ENCODE measurements at places on chromosomes 16 and 17.

DNA sequence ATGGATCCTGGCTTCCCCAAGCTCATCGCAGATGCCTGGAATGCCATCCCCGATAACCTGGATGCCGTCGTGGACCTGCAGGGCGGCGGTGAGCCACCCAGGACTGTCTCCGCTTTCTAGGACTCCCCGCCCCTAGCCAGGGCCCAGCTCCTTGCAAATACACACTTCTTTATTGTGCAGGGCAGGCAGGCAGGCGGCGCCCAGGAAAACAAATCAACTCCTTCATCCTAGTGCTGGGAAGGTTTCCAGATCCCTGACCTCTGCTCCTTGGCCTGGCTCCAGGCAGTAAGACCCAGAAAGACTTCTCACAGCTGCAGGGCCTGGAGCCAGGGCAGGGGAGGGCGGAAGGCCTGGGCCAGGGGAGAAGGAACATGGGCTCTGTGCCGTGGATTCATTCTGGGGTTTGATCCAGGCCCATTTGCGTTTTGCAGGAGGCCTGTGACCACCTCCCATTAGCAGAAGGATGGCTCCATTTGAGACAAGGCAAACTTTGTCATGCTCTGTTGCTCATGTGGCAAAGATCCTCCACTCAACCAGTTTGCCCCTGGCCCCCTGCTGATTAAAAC, 6.0 kb upstream of the LPCAT2 start:
- DNase-seq = no peak

DNA sequence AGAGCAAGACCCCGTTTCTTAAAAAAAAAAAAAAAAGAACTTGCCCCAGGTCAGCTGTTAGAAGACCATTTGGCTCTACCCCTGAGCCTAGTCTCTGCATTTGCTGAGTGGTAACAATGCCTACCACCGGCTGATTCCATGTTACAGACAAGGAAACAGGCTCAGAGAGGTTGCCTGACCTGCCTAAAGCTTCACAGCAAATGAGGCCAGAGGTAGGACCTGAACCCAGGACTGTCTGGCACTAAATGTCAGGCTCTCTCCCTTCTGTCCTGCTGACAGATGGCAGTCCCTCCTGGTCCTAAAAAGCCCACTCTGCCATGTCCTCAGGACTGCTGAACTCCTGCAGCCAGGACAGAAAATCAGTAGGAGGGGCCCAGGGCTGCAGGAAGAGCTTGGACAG, 5.8 kb downstream of the STX1B start:
- DNase-seq = no peak

DNA sequence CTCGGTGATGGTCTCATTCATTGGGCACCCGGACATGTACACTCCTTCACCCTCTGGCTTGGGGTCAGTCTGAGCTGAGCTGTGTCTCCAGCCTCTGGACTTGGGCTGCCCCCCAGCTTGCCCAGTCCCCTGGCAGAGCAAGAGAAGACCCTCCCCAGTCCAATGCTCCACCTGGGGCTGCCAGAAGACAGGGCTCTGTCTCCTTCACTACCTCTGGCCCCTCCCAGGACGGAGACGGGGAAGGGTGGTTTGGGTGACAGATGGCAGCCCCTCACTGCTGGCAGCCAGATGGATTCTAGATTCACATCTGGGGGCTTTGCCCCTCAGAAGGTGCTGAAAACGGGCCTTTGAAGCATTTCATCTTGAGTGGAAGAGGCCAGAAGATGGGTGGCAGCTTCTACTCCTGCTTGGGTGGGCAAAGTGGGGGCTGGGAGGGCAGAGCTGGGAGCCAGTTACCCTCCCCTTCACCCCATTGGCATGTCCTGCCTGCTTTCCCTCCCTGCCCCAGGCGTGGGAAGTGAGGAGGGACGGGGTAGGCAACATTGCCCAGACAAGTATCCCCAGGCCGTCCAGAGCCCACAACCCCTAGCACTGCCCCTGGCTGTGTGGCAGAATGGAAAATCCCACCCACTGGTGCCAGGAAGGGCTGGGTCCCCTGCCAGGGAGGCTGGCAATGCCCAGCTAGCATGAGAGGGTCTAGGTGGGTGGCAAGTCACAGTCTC, 13.9 kb downstream of the NGFR start:
- no peak for DNase-seq

DNA sequence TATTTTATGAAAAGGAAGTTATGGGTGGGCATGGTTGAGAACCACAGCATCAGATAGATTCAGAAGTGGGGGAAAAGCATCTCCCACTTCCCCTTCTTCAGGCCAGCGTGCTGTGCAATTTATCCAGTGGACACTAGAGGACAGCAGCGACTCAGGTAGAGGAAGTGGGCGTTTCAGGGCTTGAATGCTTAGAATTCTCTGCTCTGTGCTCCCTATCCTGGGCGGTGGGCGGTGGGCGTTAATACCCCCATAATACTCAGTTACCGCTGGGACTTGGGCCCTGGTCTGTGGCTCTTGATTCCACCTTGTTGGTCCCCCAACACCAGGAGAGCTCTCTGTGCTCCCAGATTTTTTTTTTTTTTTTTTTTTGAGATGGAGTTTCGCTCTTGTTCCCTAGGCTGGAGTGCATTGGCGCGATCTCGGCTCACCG, 3.7 kb upstream of the LYZL6 start:
- peak; percentile 1 for DNase-seq

DNA sequence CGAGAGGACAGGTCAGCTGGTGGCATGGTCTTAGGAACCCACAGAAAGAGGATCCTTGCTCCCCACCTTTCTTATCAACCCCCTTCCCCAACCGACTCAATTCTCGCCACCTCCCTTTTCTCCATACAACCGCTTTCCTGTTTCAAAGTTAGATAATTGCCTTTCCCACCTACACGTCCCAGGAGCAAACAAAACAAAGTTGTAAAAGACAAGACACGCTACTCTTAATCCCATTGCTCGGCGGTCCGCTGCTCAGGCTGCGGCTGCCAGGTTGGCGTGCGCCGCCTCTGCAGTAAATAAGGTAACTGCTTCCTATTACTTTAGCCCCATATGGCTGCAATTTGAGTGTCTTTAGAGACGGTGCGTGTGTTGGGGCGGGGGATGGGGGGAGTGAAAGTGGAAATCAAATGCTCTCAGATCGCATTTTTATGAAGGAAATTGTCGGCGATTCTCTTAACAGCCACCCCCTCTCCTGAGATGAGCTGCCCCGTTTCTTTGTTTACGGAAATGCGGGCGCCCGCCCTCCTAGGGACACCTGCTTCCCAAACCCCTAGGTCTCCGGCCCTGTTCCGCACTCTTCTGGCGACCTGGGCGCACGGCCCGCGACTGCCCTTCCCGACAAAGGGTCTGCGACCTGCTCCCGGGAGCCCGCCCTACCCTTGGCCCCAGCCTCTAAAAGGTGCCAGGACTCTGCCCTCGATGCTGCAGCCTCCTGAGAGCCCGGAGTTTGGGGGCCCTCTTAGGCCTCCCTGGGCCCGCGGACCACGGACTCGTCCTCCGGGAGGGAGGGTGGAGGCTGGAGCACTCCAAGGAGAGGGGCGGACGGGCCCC, 3.7 kb upstream of the CBX8 start:
- DNase-seq = no peak

- DNase-seq = no peak
Observed at GRCh38 chr16:81652798-81653505, 126.1 kb upstream of the PLCG2 start.

DNA sequence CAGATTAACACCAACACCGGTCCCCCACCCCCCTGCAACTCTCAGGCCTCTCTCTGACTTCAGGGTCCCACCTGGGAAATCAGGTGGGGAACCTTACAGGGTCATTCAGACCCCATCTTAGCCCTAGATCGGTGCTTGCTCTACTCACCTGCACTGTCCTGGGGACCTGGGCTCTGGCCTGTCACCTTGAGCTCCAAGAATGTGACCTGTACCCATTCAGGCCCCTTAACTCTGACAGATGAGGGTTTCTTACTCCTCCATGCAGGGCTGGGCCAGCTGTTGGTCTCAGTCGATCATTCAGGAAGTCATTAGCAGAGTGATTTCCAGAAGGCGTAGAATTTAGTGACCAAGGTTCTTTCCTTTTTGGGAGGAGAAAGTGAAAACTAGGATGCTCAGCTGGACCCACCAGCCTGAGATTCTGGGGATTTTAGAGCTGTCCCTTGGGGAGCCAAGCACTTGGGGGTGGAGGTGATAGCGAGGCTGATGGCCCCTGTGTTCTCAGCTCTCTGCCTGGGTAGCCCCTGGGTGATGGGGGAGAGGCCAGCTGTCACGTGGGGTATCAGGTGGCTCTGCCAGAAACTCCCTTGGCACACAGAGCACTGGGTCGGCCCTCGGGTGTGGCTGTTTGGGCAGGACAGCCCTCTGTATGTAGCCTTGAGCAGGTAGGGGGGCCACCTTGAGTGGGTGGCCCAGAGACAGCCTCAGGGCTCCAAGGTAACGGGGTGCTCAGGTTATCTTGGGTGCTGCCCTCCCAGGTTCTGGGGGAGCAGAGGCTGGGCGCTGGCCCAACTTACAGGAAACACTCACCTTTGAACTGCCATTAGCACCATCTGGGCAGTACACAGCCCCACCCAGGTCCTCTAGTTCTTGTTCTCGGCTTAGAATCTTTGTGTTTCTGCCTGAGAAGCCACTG, 724 bp downstream of the MVP start:
- DNase-seq = no peak

- DNase-seq = no peak
Observed at GRCh38 chr17:37197336-37197735, 178.4 kb upstream of the C17orf78 start.

DNA sequence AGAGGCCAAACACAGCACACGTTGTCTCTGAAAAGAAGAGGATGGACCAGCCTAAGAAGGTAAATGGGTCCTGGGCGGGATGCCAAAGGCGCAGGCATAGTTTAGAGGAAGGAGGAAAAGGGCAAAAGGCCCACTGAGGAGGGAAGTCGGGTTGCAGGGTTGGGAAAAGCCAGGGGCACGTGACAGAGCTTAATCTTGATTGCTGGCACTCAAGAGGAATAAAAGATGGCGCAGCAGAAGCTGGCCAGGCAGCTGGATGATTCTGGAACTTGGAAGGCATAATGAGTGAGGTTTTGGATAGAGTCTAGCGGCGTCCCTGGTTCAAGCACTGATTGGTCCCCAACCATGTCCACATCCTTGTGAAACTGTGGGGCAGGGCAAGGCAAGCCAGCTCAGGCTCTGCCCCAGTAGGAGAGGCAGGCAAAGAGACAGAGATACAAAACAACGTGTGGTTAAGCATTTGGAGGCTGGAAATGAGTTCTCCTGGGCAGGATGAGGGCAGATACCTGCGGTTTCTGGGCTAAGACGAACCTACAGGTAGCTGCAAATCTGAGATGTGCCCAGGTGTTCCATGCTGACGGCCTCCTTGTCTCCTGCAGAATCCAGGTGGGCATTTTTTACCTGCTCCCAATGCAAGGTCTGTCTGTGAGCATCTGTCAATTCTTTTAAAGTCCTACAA, 52.7 kb upstream of the CIBAR2 start:
- no peak for DNase-seq

DNA sequence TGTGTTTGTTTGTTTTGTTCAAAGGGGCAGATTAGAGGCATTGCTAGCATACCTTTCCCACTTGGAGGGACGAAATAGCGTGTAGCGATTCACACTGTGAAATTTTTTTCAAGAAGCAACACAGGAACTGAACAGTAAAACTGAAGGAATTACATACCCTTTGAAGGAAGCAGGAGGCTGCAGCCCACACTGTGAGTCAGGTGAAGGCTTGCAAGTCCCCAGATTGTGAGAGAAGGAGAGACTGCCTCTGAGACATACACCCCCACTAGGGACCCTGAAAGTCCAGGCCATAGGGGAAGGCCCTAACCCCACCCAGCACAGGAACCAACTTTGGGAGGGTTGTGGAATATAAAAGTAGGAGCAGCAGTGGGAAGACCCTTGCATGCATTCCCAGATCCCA, 69.6 kb upstream of the HS3ST3A1 start:
- no peak for DNase-seq

DNA sequence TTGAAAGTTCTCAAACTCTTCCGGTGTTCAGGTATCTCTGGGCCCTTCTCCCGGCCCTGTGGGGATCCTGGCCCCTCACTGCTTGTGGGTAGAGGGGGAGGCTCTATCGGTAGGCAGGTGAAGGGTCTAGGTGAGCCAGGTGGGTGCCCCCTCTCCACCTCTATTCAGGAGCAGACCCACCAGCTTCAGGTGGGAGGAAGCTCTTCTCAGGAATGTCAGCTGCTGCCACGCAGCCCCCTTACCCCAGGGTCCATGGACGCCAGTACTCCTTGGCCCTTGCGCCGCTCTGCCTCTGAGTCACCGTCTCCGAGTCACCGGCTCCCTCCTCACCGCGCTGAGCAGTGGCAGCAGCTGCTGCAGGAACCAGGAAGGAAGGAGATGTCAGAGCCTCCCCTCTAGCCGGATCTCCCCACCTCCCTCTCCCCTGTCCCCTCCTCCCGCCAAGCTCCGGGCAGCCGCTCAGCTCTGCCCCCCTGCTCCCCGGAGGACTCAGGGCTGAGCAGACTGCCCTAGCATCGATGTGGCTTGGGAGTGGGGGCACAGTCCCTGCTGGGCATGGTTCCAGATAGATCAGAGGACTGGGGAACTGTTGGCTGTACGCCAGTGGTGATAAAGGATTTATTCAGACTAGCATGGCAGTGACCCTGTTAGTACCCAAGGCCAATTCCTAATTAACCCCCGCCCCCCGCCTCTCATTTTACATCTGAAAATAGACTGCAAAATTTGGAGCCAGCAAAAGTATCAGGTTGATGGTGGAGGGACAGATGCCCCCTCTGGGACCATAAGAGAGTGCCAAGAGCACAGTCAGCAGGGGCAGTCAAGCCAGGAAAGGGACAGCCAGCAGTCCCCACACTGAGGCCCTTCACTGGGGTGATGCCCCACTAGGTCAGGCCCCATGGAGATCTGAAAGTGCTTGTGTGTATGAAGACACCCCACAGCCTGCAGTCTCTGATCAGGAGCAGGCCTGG, at the start of gene OSBPL7:
OSBPL7 (minus strand) TSS at position 371 of the 968 bp plus-strand sequence. CDS start 1,516 bp downstream, outside the sequence.
- peak; percentile 60 for DNase-seq

DNA sequence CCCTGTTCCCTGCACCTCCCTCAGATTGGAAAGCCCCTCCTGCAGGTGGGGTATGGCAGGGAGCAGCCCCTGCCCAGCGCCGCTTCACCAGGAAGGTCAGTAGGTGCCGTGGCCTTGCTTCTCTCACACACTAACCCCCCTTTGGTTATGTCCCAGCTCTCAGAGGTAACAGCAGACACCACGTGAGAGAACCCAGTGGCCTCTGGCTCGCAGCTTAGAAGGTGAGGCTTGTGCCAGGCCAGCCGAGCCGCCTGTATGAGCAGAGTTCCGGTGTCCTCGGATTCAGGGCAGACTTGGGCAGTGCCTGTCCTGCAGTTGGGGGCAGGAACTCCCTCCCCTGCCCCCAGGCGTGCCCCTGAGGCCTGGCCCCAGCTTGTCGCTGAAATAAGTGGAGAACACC, 47.1 kb downstream of the PRMT7 start:
- no peak for DNase-seq

- DNase-seq = no peak
Observed at GRCh38 chr16:426115-426905, 861 bp downstream of the RAB11FIP3 start.

Data from stimulated activated CD4-positive, alpha-beta T cell treated with anti-CD3 and anti-CD28 coated beads, Interleukin-2, amount 100 ng/mL, for 4 hours (primary cell).